Transverse colon (tissue), 4 donors: ENCODE measurements at places on chromosomes 3 and 15. TPM values are rescaled to one million over a fixed set of nuclear protein-coding genes. Genes with fewer than 3 reads are reported as not detected.

The ASB14 gene
- not detected for total RNA-seq

- H3K4me3 ChIP-seq, result no peak overlapping the region
- H3K36me3 ChIP-seq, result no peaks in the 10 kb centered on the region
- H3K4me1 ChIP-seq, result peaks cover 18% of the 10 kb centered on the region
- H3K27ac ChIP-seq, result peak overlapping the region; percentile 97
These were observed 1.6 kb downstream of the GOLGB1 start for GRCh38 chr3:121747976-121748375.

DNA sequence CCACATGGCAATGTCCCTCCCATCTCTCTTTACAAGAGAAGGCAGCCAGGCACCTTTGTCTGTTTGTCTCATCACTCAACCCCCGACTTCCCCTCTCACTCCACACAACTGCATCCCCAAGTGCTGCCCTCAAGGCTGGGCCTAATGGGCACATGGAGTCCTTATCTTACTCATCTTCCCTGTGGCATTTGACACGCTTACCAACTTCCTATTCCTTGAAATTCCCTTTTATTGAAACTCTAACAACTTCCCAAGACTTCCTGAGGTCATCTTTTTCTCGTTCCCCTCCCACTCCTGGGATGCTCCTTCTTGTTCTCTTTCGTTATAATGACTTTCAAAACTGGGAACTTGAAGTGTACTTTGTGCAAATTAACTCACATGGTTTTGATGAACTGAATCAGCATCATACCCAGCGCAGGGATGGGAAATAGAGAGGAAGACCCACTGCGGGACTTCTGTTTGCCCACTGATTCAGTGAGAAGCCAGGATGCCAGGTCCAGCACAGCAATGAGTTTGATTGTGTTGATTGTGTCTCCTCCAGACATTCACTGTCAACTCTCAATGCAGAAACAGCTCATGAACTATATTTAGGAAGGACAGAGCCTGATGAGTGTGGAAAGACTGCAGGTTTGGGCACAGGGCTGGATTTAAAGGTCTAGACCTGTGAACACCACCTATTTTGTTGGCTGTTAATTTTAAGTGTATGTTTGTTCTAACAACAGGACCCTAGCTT lies 104.7 kb upstream of the TNIK start:
- no peaks in the 10 kb centered on the region for H3K4me1 ChIP-seq
- no peak for DNase-seq
- H3K36me3 ChIP-seq, result no peaks in the 10 kb centered on the region
- no peak overlapping the region for H3K4me3 ChIP-seq

DNA sequence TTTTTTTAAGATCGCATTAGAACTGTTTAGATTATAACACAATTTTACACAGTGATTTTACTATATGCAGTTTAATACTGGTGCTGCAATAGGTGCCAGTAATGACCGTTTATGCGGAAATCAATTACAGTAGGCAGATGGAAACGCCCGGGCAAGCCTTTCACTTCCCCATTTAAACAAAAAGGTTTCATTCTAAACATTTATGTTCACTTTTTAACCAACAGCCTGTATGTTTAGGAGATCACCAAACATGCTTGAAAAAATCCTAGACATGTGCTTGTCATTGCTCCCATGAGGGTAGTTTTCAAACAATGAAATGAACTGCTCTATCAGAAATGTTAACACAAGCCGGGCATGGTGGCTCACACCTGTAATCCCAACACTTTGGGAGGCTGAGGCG lies 2.7 kb downstream of the BNIP2 start:
- peak overlapping the region; percentile 99 for H3K27ac ChIP-seq
- peak; percentile 24 for DNase-seq
- H3K27me3 ChIP-seq, result no peaks in the 10 kb centered on the region
- peaks cover 60% of the 10 kb centered on the region for H3K4me1 ChIP-seq
- no peaks in the 10 kb centered on the region for H3K36me3 ChIP-seq
- no peak overlapping the region for H3K4me3 ChIP-seq

GRCh38 chr3:58392181-58392580 lies 41.5 kb downstream of the PDHB start:
- H3K4me3 ChIP-seq, result no peak overlapping the region
- peak overlapping the region; percentile 48 for H3K27ac ChIP-seq
- no peaks in the 10 kb centered on the region for H3K27me3 ChIP-seq
- DNase-seq, result no peak

- no peak overlapping the region for H3K27ac ChIP-seq
- no peak for DNase-seq
- H3K4me3 ChIP-seq, result no peak overlapping the region
- no peaks in the 10 kb centered on the region for H3K4me1 ChIP-seq
These were observed 106.1 kb downstream of the RFTN1 start for GRCh38 chr3:16407366-16407765.

DNA sequence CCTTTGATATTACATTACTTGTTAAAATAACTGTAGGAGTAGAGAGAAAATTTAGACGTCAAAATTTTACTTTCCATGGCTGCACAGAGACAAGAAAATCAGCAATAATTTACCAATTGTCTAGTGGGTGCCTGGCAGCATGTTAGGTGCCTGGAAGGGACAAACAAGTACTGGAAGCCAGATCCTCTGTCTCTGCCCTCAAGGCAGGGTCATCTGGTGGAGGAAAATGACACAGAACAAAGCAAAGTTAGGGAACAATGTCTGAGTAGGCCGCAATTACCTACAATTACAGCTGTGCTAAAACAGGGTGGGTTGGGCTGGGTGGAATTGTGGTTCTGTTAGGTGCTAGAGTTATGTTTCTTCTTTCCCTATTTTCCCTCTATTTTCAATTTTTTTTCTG lies 7.4 kb downstream of the CCDC174 start:
- H3K27ac ChIP-seq, result no peak overlapping the region
- DNase-seq, result no peak
- no peaks in the 10 kb centered on the region for H3K27me3 ChIP-seq

DNA sequence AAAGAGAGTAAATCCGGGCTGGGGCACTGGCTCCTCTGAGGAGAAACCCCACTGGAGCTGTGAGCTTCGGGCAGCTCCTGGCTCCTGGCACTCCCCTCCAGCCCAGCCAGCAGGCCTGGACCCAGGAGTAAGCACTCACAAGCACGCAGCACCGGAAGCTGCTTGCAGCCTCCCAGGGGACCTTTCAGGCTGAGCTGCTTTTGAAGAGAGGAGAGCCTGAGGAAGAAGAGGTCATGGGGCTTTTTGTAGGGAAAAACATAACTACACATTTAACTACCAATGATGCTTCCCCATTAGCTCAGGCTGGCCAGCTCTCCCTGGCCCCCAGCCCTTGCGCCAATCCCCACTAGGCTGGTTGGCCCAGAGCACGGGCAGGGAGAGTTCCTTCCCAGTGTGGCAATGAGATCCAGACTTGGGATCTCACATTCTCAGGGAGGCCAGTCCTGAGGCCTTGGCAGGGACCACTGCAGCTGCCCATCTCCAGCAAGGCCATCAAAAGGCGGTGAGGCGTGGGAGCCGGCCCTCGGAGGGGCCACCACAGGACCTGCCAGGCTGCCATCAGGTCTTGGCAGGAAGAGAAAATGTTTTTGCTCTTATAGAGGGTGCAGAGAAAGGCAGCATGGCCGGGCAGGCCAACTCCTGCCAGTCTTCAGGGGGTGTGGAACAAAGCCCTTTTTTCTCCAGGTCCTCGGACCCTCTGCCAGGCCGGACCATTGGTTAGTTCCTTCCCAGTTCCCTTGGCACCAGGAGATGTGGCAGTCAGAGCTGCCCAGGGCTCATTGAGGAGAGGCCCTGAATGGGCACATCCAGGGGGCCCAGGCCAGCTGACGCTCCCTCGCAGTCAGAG lies 41.5 kb upstream of the MFGE8 start:
- no peaks in the 10 kb centered on the region for H3K4me1 ChIP-seq
- H3K4me3 ChIP-seq, result no peak overlapping the region
- no peaks in the 10 kb centered on the region for H3K36me3 ChIP-seq
- DNase-seq, result no peak
- H3K27me3 ChIP-seq, result no peaks in the 10 kb centered on the region

- no peak overlapping the region for H3K4me3 ChIP-seq
- H3K4me1 ChIP-seq, result peaks cover 14% of the 10 kb centered on the region
- H3K27ac ChIP-seq, result no peak overlapping the region
- H3K36me3 ChIP-seq, result peaks cover 95% of the 10 kb centered on the region
- no peaks in the 10 kb centered on the region for H3K27me3 ChIP-seq
These were observed 13.5 kb downstream of the PPM1M start for GRCh38 chr3:52259035-52259434.
